ENCODE measurements at places on chromosomes 5 and 9. TPM values are rescaled to one million over a fixed set of nuclear protein-coding genes. Genes with fewer than 3 reads are reported as not detected.

Gene SHOC1
- not detected for total RNA-seq

Gene TTC23L
- not detected for total RNA-seq

Gene FGD3
- total RNA-seq = not detected

Gene GGTA1
- total RNA-seq = not detected

Gene CDH10
- under 0.01 TPM for total RNA-seq

Gene PCDH12
- 1.2 TPM for total RNA-seq

Gene SURF6
- 8.8 TPM for total RNA-seq

Gene ACSL6
- not detected for total RNA-seq

Gene FAT2
- total RNA-seq = under 0.01 TPM

Gene DMRTA1
- 0.78 TPM for total RNA-seq

Gene DTWD2
- 3.3 TPM for total RNA-seq

Gene RNF224
- not detected for total RNA-seq

Measured in subcutaneous preadipocyte (primary cell).